CD4-positive, alpha-beta T cell treated with Interleukin-10 for 1 hour (primary cell): ENCODE measurements at places on chromosomes 11 and 22.

GRCh38 chr11:70247042-70247709, 23.3 kb upstream of the PPFIA1 start:
- no peak for DNase-seq

DNA sequence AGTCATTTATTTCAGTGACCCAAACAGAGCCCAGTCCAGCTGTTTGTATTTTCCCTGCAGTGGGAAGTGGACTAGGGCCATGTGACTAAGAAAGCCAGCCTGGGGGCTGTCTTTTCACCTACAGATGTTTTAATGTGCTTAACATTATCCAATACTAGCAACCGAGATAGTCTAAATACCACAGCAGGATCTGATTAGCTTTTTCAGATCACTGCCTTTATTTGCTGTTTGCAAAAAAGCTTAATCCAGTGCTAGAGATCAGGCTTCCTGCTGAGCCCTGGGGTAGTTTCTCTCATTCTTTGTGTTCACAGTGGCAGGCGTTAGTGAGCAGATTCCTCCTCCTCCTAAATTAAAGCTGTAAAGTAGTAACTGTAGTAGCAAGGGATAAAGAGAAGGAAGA, 35.0 kb downstream of the ZC3H12C start:
- no peak for DNase-seq

- DNase-seq = no peak
These were observed 899.6 kb downstream of the OPCML start for GRCh38 chr11:132632641-132633124.

DNA sequence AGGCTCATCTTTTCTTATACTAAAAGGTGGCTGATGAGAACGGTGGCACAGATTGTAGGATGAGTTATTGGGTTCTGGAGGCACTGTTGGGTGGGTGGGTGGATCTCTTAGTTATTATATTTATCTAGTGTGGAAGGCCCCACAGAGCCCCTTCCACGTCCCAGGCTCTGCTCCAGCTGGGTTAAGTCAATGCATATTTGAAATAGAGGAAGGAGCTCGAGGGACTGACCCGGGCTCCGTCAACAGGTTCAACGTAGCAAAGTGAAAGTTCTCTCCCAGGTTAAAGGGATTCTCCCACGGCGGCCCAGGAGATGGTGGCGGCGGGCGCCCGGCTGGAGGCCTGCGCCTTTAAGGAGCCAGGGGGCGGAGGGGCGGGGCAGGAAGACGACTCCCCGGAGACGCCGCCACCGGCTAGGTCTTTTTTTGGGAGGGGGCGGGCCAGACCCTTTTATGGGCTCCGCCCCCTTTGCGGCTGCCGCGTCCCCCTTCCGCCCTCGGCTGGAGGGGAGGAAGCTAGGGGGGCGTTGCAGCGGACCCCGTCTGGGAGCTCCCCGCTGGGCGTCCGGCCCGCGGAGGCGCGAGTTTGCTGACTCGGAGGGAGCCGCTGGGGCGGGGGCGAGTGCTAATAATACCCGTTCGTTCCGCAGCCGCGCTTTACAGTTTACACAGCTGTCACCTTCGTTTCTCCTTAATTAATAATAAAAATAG, 1.5 kb upstream of the INPPL1 start:
- peak; percentile 95 for DNase-seq

DNA sequence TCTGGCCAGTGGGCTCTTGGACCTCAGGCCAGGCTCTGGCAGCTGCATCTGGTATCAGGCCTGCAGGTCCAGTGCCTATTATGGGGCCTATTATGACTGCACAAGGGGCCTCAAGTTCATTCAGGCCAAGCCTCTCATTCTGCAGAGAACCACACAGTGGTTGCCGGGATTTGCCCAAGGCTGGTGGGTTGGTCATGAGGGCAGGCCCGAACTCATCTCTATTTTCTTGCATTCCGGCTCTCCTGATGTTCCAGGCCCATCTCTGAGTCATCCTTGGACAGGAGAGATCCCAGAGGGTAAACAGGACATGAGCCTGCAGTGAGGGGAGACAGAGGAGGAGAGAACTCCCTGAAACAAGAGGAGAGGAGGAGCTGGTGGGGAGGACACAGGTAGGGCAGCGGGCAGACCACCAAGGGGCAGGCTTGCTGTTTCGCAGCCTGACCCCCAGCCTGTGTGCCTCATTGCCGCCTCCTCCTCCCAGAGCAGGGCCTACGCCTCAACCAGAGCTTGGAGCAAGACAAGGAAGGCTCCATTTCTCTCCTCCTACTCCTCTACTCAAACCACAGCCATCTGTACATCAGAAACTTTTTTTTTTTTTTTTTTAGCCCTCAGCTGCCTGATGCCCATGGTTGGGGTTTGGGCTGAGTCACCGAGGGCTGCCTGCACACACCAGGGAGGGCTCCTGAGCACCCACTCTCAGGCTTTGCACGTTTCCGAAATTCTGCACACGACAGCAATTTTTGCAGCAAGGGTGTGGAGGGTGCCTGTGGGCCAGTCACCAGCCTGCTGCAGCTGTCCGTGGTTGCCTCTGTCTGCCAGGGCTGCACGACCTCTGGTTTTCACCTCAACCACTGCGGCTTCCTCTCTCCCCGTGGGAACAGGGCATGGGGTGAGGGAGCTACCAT, 12.7 kb upstream of the TREH start:
- DNase-seq = peak; percentile 76

- DNase-seq = no peak
These were observed 65.1 kb upstream of the LDLRAD3 start for GRCh38 chr11:35878741-35879140.

GRCh38 chr11:108752297-108752751, 87.5 kb downstream of the DDX10 start:
- DNase-seq = no peak

- no peak for DNase-seq
These were observed 324.3 kb upstream of the SORL1-AS1 start for GRCh38 chr11:121777056-121777455.

- DNase-seq = no peak
These were observed 18.0 kb downstream of the PHLDA2 start for GRCh38 chr11:2911088-2911784.

DNA sequence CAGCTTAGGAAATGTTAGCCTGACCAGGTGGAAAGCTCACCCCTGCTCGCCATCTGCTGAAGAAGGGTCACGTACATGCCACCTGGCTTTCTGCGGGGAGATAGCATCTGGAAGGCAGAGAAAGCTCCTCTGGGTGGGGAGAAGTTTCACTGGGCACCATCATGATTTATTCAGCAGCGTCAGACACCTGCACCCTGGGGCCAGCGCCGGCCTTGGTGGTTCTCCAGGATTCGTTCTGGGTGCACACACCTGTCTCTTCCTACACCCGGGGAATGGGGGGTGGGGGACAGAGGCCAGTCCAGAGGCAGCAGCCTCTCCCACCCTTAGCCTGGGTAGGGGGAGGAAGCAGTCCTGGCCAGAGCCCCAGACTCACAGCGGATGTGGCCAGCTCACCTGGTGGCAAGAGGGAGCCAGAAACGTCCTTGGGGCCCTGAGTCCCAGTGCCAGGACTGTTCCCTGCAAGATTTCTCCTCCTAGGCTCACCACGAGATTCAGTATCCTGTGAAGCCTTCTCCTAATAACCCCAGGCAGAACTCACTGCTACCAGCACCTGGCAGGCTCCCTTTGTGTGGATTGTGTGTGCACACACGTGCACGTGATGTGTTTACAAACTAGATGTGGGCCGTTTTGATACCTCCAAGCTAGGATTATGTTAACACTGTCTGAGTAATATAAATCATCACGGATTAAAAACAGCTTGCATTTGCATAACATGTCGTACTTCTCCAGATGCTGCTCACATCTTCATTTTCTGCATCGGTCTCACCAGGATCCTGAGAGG, 17.3 kb upstream of the RASD2 start:
- DNase-seq = no peak

- no peak for DNase-seq
These were observed 559.7 kb downstream of the JRKL start for GRCh38 chr11:96949464-96949863.

DNA sequence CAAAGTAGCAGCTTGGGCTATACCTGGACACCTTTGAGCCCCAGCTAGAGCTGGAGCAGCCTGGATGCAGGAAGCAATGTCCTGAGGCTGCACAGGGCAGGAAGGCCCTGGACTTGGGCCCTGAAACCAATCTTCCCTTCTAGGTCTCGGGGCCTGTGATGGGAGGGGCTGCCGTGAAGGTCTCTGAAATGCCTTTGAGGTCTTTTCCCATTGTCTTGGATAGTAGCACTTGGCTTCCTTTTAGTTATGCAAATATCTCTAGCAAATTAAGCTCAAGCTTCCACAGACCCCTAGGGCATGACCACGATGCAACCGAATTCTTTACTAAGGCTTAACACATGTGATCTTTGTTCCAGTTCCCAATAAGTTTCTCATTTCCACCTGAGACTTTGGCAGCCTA, 40.0 kb downstream of the LINC01488 start:
- no peak for DNase-seq

DNA sequence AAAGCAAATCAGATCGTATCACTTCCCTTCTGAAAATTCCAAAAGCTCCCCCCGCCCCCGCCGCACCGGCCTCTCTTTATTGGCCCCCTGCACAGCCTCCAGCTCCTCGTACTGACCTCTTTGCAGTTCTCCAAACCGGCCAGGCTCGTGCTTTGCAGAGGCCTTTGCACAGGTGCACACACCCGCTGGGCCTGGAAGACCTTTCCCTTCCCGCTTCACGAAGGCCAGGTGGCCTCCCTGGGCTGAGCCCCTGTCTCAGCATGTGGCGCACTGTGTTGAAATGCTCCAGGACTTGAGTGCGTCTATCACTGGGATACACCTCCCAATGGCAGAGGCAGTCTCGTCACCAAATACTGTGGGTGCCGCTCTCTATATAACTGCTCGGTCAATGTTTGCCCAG, 13.2 kb upstream of the ADA2 start:
- no peak for DNase-seq

DNA sequence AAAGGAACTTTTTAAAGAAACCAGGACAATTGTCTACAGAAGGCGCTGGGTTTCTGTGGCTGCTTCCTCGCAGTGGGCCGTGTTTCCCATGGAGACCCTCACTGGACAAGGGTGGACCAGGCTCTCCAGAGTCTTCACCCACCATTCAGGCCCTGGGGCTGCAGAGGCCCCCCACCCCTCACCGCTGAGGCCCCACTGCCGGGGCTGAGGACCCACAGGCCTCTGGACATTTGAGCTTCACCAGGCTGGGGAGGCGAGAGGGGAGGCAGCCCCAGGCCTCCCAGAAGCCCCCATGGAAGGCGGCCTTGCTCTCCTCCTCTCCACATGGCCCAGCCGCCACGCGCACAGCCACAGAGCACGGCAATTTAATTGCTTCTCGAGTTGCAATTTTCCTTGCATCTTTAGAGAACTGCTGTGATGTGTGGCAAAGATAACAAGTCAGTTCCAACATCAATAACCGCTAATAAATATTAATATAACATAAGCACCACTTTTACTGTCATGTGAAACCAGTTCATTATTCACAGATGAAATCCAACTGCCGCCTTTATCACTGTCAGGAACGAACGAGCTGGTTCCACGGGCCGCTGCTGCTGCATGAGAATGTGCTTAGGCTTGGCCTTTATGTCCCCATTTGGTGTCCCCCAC, 81.0 kb downstream of the PHF21B start:
- DNase-seq = no peak

DNA sequence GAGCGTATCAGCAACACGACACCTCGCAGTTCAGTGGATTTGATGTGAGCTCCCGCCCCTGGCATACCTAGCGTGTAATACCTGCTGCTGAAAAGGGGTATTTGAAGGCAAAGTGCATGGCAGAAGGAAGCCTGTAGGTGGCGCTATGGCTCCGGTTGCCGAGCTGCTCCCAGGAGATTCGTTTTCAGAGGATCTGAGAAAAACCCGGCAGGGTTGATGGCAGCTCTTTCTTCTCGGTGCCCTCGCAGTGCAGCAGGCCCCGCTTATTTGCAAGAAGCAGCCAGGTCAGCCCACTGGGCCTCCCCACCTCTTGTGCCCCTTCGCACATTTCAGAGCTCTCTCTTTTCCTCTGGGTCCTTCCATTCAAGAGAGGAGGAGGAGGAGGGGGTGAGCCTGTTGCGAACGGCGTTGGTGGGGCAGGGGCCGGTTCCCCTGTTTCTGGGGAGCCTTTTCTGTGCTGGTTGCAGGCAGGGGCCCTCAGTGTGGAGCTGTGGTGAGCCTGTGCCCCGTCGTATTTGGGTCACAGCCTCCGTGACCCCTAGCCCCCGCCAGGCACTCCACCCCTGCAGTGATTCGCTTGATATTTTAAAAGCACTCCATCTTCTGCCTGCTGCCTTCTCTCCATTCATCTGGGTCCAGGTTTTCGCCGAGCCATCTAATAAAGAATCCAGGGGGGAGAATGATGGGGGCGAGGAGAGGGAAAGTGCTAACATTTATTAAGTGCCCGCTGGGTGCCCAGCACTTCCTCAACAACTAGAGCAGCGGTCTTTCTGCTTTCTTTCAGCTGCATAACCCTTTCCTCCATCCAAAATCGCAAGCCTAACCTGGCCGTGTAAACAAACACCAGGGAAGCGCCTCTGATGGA, 85.3 kb upstream of the SYT13 start:
- peak; percentile 70 for DNase-seq

GRCh38 chr11:76649011-76649410, 21.5 kb downstream of the LRRC32 start:
- no peak for DNase-seq

DNA sequence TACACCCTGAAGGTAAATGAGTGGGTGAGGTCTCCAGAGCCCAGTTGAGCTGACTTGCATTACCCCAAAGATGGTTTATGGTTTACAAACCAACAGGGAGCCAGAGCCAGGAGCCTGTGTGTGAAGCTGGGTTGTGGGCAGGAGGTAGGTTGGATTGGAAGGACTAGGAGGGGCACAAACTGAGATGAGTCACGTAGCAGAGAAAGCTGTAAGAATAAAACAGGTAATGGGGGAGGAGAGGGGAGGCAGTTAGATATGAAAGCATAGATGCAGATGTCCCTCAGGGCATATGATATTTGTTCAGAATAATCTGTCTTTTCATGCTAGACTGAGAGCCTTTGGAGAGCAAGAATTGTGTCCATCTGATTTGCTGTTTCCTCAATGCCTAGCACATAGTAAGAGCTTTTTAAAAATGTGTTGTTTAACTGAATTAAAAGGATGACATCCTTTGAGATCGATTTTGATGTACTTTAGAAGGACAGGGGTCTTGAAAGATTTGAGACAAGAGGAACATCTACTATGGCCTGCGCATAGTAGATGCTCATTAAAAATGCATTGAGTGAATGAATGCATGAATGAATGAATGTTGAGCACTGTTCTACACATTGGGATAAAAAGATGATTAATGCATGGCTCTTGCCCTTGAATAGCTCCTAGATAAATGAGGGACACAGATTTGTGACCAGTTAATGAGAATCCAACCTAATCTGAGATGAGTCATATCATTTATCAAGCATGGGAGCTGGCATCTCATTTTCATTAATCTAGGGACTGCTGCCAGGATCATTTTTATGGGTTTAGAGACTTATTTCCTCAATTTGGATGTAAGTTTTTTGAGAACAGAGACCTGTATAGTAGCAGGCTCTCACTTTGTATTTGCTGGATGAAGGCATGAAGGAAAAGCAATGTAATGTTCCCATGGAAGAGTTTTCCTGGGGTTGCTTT, 175.8 kb upstream of the BDNF start:
- DNase-seq = no peak

- DNase-seq = no peak
These were observed 85.5 kb downstream of the NELL1 start for GRCh38 chr11:20754933-20755332.

DNA sequence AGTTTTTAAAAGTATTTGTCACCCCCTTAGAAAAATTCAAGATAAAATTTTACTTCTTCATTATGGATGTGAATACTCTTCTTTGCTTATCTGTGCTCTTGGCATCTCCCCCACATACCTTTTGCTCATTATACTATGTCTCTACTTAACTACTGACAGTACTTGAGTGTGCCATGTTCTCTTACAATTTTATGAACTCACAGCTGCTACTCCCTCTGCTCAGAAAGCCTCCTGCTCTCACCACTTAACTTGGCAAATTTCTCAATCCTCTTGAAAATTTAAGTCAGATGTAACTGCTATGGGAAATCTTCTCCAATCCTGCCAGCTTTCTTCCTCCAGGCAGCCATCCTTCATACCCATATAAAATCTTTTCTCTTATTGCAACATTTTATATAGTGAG, 163.4 kb downstream of the CNTN5 start:
- no peak for DNase-seq
